ENCODE measurements at places on chromosomes 16 and 17.

GRCh38 chr17:596763-597644 is 117.6 kb downstream of the VPS53 start:
- no peak for DNase-seq

GRCh38 chr17:19295473-19296135 is 58.4 kb downstream of the EPN2 start:
- no peak for DNase-seq

DNA sequence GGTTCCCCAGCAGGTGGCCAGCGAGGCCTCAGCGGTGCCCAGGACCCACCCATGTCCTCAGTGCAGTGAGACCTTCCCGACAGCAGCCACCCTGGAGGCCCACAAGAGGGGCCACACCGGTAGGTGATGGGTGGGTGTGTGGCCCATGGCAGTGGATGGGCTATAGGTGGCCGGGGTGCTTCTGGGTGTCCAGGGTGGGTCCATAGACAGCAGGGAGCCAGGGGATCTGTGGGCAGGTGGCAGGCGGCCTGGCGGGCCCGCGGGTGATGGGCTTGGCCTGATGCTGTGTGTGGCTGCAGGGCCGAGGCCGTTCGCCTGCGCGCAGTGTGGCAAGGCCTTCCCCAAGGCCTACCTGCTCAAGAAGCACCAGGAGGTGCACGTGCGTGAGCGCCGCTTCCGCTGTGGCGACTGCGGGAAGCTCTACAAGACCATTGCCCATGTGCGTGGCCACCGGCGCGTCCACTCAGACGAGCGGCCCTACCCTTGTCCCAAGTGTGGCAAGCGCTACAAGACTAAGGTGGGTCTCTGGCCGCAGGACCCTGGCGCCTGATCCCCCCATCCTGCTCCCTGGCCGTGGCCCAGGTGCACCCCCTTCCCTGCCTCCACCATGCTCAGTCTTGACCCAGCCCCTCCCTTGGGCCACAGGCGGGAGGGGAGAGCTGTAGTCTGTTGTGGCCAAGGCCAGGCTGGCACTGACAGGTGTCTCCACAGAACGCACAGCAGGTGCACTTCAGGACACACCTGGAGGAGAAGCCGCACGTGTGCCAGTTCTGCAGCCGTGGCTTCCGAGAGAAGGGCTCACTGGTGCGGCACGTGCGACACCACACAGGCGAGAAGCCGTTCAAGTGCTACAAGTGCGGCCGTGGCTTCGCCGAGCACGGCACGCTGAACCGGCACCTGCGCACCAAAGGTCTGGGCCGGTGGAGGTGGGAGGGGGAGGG is 2.1 kb upstream of the DNASE1L2 start:
- no peak for DNase-seq

- DNase-seq: no peak
These were observed 282.6 kb upstream of the IRX3 start for GRCh38 chr16:54568906-54569807.

- DNase-seq: no peak
These were observed 39.3 kb upstream of the SLC38A10 start for GRCh38 chr17:81334391-81334901.

DNA sequence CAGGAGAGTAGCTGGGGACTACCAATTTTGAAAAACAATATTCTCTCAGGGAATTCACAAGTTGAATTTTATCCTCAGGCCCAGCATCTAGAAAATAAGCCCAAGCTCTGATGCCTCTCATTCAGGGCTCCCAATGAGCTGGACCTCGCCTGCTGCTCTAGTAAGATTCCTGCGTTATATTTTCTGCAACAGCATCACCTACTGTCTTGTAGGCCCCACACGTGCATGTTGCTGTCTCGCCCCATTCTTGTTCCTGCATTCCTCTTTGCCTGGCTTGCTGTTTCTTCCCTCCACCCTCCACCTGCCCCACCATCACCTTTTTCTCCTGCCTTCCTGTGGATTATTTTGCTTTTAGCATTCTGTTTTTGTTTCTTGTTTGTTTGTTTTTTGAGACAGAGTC is 8.3 kb upstream of the ST6GALNAC2 start:
- peak; percentile 22 for DNase-seq

- peak; percentile 25 for DNase-seq
These were observed 20.9 kb downstream of the ANKFN1 start for GRCh38 chr17:56173958-56174835.

DNA sequence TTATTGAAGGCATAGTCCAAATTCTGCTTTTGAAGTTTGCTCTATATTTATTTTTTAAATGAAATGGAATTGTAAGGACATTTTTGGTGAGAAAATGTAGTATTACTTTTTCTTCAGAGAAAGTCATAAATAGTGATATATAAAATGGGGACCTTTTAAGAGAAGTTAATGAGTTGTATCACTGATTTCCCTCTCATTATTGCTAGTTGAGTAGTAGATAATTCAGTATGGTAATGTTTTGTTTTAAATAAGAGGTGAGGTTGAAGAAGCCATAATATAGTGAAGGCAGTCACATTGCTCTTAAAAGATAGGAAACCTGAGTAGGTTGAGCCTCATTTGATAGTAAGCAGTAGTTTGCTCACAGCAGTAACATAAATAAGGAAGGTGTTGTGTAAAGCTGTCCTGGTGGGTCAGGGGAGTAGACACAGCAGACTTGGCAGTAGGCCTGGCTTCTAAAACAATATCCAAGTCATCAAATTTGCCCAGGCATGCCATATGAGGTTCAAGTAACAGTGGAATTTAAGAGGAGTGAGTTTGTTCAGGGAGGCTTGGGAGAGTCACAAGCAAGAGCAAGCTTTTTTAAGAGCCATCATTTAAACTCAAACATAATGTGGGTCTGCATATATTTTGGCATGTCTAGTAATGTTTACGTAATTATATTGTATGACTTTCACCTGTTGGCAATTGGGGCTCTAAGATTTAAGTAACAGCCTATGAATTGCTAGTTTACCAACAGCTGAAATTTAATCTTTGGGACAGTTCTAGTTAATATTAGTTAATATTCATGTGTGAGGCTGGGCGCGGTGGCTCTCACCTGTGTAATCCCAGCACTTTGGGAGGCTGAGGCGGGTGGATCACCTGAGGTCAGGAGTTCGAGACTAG is 6.5 kb downstream of the NFATC3 start:
- no peak for DNase-seq

DNA sequence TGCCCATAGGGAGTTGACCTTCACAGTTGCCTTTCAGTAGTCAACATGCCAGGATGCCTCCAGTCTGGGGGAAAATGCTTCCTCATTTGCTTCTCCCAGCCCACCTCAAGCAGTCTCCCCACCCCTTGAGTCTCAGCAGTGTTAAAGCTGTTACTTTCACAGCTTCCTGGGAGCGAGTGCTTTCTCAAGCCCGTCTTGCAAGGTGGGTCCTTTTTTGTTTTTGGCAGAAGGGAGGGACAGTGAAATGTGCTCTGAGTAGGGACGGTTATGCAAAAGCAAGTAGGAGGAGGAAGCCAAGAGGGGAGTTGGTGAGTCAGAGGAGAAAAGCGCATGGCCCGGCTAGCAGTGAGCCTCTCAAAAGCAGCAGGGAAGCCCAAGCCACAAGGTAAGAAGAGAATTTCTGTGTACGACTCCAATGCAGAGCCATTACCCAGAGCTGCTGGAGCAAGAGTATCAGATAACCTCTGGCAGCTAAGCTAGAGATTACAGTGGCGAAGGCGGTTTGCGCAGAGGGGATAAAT is at the start of gene CHST4:
TSS of gene CHST4 (plus strand) at position 316 of the 521 bp plus-strand sequence. CDS start 10,252 bp downstream, outside the sequence.
- peak; percentile 99 for DNase-seq

Data from mesendoderm (in vitro differentiated cells).